ELR (cell line): ENCODE measurements at places on chromosomes 4 and X.

DNA sequence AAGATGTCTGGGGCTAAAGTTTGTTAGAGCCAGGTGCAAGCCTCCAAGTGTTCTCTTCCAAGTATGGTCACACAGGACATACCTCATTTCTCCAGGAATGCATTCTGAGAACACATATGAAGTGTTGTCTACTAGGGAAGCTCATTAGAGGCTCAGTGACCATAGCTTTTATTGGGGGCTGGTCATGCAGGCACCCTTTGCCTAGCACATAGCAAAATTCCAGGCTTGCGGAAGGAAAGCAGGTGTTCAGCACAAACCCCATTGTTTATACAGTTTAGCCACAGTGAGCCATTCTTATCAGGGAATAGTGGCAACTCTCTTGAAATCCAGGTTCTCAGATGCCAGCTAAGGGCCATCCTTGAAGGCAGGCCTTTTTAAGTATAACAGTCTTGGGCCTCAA lies 339.4 kb upstream of the ZCCHC13 start:
- DNase-seq, result no peak

GRCh38 chr4:89897867-89898266 lies 3.2 kb downstream of the MMRN1 start:
- DNase-seq, result no peak

- DNase-seq, result no peak
These were observed 51.5 kb downstream of the NPNT start for GRCh38 chr4:105946771-105947170.

DNA sequence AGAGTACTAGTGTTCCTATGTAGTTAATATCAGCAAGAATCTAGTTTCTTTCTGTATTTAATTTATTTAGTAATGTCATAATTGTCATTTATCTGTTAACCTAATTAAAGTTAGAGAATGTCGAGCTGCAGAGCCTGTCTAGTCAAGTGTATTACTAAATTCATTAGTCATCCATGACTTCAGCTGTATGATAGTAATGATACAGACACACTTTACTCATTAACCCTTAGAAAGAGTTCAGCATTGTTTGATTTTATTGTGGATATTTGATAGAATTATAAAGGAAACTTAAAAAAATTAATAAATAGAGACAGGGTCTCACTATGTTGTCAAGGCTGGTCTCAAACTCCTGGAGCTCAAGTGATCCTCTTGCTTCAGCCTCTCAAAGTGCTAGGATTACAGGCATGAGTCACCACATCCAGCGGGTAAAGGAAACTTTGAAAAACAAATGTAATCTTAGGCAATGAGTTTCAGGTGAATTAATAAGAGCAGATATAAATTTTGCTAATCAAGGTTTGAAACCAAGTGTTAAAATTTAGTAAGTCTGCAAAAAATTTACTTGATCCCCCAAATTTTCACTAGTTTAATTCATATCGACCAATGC lies 110.6 kb downstream of the ANK2 start:
- peak; percentile 28 for DNase-seq

- DNase-seq, result no peak
These were observed 11.7 kb downstream of the UGT2B4 start for GRCh38 chr4:69484011-69484410.

- DNase-seq, result peak; percentile 78
These were observed 1002.7 kb upstream of the PCDH7 start for GRCh38 chr4:29717287-29718057.

DNA sequence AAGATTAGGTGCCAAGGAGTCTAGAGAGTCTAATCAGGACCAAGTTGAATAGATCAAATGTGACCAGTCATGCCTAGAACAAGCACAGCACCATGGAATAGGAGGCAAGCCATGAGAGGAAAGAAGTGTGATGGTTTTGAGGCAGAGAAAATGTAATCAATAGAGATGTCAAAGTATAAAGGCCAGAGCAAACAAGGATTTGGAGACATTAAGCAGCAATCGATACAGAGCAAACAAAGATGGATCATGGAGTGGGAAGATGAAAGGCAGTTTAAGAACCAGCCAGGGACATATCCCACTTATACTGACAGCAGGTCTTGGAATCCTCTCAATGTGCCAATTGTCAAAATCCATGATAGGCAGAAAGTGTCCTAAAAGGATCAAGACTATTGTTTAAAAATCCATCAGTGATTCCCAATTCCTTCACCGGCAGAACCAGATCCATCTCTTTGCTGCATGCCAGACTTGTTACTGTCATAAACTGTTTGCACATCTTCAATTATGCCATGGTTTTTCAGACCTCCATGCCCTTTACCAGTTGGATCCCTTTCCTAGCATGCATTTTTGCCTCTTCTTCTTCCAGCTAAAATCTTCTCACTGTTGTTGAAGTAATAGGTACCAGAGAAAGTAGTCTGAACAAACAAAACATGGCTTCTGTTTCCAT lies 520.7 kb upstream of the ARX start:
- DNase-seq, result no peak

DNA sequence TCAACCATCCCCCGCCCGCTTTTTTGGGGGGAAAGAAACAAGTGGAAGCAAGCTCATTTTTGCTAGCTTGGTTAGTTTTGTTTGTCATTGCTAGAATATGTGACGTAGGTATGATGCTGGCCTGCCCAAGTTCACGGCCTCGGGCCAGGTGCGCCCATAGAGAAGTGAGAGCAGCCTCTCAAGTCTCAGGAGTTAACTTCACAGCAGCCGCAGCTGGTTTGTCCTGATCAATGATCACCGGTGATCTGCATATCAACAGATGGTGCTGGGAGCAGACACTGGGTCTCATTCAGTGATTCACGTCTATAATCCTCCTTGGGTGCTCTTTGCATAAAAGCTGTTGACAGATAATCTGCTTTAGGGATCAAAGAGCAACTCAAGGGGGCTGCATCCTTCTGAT lies 50.1 kb downstream of the ENPP6 start:
- no peak for DNase-seq

GRCh38 chr4:127240764-127241105 lies 392.0 kb upstream of the INTU start:
- no peak for DNase-seq

GRCh38 chrX:47804315-47804714 lies 32.4 kb upstream of the ZNF81 start:
- no peak for DNase-seq

- DNase-seq, result peak; percentile 90
These were observed 601 bp upstream of the TCEANC start for GRCh38 chrX:13652287-13652793.

DNA sequence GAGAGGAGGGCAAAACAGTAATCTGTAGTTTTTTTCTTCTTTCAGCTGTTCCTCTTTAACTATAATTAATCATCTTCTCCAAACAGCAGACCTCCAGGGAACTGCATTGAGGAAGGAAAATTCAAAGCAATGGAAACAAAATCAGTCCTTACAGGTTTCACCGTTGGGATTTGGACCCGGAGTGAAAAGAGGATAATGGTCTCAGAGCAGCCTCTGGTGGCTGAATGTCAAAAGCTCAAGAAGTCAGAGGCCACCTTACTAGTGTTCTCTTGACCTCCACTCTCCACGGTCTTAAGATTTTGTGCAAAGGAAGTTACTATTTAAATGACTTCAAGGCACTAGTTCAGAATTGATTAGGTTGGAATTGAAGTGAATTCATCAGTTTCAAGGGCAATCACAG lies 16.0 kb upstream of the MID1 start:
- DNase-seq, result peak; percentile 75

- DNase-seq, result no peak
These were observed 675 bp downstream of the L1CAM start for GRCh38 chrX:153885208-153885787.

- DNase-seq, result no peak
These were observed 288.2 kb downstream of the IL1RAPL2 start for GRCh38 chrX:104854188-104854587.

- DNase-seq, result no peak
These were observed 4.3 kb upstream of the SCD5 start for GRCh38 chr4:82802911-82803310.

- DNase-seq, result no peak
These were observed at the start of gene DCAF8L2 for GRCh38 chrX:27590044-27590443. DCAF8L2 (plus strand) TSS chrX:27590344; CDS start chrX:27746896, 156,552 bp downstream.

DNA sequence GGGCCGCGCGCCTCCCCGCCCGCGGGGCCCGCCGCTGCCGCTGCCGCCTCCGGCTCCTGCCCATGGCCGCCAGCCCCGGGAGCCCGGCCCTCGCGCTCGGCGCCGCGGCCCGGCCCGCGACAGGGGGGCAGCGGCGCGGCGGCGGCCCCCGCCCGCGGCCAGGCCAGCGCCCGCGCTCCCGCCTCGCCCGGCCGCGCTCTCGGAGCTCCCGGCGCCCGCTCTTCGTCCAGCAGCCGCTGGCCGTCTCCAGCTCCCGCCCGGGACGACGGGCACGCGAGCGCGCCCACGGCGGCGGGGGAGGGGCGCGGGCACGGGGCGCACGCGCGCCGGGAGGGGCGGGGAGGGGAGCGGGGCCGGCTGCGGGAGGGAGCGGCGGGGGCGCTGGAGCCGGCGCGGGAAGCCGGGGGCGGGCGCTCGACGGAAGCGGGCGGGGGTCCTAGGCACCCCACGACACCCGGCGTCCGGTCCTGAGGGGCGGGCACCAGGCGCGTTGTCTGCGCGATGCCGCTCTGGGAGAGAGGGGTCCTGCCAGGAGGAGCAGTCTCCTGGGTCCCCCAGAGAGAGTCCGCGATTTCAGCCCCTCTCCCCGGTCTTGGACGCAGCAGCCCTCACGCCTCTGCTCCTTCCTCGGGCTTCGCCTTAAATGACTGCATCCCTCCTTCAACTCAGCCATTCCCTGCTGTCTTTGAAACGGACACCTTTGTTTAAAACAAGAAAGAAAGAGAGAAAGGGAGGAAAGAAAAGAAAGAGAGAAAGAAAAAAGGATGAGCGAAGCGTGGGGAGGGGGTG lies 490 bp upstream of the PDZD4 start:
- no peak for DNase-seq

- peak; percentile 22 for DNase-seq
These were observed 257.8 kb upstream of the NRK start for GRCh38 chrX:105564501-105564900.

DNA sequence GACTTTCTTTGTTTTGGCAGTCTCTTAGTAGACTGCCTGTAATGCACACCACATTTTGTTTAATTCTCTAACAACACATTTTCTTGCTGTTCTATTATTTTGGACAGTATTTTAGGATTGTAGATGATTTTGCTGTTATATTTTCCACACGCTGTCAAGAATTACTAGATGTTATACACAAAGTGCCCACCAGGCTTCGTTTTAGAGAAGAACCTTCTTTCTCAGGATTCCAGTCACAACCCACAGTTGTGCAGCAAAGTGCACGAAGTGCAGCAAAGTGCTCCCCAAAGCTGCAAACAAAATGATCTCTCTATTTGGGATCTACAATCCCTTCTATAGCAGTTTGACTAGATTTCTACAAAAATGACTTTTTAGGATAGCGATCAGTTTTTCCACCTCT lies 2.4 kb downstream of the ZNF141 start:
- DNase-seq, result peak; percentile 9

DNA sequence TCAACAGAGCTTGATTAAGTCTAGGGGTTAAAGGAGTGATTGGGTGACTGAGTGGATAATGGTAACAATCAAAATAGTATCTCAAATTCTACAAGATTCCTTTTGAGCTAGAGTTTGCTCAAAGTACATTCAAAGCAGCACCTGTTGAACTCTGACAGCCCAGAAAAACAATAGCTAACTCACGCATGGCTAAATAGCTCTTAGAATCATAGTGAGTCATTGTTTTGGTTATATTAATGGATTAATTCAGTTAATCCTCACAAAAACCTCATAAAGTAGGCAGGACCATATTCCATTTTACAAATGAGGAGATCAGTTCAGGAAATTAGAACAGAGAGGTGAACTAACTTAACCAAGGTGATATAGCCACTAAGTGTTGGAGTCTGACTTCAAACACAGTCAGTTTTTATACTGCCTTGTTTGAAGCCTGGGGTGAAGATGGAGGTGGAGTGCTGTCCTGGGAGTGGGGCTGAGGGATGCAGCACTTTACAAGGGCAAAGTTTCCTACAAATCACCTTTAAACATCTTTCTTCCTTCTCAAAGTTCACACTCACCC lies 35.9 kb upstream of the PPM1K start:
- peak; percentile 28 for DNase-seq

- no peak for DNase-seq
These were observed 8.1 kb upstream of the HSD17B13 start for GRCh38 chr4:87330761-87331160.

DNA sequence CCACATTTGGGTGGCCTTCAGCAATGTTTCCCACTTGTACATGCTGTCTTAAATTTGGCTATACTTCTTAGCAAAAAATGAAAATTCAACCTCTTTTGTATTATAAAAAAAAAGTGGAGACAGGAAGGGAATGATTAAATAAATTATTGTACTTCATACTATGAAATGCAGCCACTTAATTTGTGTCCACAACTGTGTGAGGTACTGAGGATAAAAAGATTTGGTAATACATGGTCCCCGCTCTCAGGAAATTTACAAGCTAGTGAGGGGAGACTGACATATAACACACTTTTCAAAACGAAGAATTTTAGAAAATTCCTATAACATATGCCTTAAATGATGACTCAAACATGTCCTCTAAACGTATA lies 105.0 kb downstream of the HNRNPD start:
- DNase-seq, result no peak

DNA sequence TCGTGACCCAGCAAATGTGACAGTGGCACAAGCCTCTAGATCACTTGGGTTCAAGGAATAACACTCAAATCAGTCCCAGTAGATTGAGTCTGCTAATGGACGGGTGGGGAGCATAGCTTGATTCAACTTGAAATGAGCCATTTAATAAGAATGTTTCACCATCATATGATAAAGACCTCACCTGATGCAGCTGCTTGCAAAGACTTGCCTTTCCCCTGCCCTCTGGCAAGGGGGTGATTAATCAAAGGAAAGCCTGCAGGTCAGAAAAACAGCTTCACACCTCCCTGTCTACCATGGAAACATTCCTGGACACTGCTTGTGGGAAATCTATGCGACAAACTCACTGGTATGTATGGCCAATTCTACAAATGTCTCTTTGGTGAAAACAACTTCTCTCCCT lies 54.5 kb downstream of the CD99L2 start:
- peak; percentile 1 for DNase-seq

DNA sequence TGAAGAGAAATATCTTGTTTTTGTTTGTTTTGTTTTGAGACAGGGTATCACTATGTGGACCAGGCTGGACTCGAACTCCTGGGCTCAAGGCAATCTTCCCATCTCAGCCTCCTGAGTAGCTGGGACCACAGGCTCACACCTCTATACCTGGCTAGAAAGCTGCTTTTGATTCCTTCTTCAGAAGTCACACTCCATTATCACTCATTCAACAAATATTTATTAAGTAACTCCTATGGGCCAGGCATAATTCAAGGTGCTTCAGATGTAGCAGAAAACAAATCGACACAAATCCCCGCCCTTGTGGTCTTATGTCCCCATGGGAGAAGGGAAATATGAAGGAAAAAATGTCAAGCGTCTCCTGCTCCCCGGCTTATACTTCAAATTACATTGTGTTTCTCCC lies 72.6 kb upstream of the DHX15 start:
- DNase-seq, result no peak

- DNase-seq, result no peak
These were observed 18.6 kb downstream of the TLR7 start for GRCh38 chrX:12885508-12885907.
